Right ventricle myocardium superior (tissue), 1 donor: ENCODE measurements at places on chromosomes 16 and 17. TPM values are rescaled to one million over a fixed set of nuclear protein-coding genes. Genes with fewer than 3 reads are reported as not detected.

- peak; percentile 69 for DNase-seq
Measured at GRCh38 chr16:47037396-47037745, 63.9 kb upstream of the DNAJA2 start.

- DNase-seq, result no peak
Measured at GRCh38 chr16:791131-791530, 2.7 kb downstream of the CHTF18 start.

DNA sequence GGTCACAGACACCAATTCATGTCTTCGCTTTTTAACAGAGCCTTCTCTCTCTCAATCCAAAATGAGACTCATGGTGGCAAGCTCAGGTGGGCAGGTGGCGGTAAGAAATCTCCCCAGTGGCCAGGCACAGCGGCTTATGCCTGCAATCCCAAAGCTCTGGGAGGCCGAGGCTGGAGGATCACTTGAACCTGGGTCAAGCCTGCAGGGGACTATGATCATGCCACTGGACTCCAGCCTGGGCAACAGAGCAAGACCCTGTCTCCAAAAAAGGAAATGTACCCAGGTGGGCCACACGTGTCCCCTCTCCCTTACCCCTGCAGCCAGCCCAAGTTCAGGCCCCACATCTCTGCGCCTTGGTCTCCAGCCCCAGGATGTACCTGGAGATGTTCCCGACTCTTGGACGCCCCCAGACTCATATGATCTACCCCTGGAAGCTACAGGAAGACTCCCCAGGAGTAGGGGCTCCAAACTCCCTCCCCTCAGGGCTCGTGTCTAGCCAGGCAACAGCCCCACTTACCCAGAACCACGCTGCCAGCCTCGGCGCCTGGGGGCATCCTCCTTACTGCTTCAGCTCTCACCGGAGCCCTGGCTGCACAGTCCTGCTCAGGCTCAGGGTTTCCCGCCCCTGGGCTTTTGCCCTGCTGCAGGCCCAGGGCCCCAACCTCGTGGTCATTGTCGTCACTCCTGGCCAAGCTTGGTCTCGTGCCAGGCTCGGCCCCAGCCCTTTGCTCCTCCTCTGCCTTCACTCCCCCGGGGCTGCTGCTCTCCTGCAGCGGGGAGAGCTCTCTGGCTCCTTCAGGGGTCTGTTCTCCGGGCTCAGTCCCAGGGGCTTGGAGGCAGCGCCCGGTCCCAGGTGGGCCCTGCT, 16.2 kb downstream of the MYLK3 start:
- no peak for DNase-seq

DNA sequence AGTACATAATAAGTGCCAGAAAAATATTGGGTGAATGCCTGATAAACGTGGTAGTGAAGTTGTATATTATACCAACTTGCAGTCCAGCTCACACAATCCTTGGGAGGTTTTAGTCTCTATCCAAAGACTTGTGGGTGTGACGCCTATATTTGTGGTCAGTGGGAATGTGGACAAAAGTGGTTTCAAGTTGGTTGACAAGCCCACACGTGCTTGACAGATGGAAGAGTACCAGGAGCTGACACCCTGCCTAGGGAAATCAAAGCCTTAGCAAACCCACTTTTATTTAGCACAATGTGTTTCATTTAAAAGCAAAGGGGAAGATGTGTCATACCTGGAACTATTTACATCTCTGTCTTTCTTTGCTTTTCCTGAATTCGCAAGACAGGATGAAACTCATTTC, 79.0 kb downstream of the CA10 start:
- DNase-seq, result no peak

GRCh38 chr16:86662195-86662594, 83.8 kb downstream of the FOXL1 start:
- no peak for DNase-seq

DNA sequence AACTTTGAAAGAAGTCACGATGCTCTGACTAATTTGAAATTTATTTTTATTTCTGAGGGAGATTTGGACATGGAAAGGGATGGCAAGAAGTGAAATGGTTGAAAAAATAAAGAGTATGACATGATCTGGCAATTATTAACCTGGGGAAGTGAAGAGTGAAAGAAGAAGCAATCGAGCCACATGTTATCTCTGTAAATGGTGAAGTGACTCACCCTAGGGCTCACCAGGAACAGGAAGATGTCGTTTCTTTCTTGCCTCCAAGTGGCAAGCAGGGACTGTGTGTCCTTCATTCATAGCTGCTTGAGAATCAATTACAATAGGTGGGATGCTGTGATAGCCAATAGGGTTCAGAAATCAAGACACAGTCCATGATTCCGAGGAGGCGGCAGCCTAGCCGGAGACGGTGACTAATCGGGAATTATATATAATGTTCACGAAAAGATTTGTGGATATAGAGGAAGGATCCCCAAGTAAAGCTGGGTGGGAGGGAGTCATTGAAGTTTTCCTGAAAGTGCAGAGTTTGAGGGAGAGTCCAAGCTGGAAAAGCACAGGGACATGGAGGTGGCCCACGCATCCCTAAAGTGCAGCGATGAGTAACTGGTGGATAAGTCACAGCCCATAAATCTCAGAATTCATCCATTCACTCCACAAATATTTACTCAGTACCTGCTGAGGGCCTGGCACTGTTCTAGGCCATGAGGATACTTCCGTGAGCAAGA, 18.2 kb upstream of the KRT20 start:
- DNase-seq, result no peak

GRCh38 chr17:59754552-59754951, 47.1 kb downstream of the VMP1 start:
- DNase-seq, result no peak

- no peak for DNase-seq
Measured at GRCh38 chr17:15452746-15453145, 14.7 kb downstream of the CDRT4 start.

- DNase-seq, result no peak
Measured at GRCh38 chr17:40366861-40367518, 2.5 kb upstream of the GJD3 start.

GRCh38 chr16:49556606-49557446, 183.2 kb downstream of the C16orf78 start:
- no peak for DNase-seq

DNA sequence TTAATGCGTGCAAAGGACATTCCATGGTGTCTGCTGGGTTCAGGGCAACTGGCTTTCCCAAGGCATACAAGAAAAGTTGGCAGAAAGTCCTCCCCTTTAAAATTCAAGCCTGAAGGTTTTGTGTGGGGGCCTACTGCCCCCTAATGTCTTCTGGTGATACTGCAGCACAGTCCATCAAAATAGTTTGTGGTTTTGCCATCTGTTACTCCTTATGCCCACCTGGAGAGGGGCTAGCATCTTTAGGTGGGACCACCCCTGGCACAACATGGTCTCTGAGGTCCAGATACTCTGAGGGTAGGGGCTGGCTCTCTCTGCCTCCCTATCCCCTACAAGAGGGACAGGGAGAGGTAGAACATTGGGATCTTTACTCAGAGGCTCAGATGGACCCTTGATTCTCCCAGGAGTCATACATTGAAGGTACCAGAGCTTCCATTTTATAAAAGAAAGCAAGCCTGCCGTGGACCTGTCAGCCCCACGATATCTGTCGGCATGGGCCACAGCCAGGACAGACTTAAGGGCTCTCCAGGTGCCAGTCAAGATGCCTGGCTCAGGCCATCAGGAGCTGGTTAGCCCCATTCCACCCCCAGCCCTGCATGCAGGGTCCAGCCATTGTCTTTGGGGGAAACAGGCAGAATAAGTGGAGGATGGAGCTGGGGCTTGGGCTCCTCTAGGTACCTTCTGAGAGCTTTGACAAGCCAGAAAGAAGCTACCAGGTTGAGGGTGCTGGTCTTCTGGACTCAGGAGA, 6.3 kb downstream of the ESRP2 start:
- DNase-seq, result no peak

- no peak for DNase-seq
Measured at GRCh38 chr16:29927070-29927905, 1.3 kb upstream of the KCTD13 start.

DNA sequence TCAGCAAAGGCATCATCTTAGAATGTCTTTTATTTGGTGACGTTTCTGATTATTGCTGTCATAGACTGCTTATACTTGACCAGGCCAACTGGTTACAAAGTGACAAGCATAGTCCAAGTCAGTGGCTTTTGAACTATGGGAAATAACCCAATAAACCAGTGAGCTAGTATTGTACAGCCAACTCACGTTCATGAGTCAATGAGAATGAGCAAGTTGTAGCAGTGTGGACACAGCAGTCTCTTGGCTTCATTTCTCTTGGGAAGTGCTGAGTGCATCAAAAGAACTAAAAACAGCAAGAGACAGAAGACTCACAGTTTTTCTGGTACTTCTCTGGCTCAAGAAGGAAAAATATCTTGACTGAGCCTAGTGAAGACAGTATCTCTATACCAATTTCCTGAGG, 36.9 kb upstream of the CRISPLD2 start:
- DNase-seq, result no peak

Gene GRB7
- total RNA-seq, result 2.2 TPM

Gene TEKT1
- total RNA-seq, result not detected

Gene NGFR
- total RNA-seq, result 8.0 TPM

Gene CHMP6
- total RNA-seq, result 13.6 TPM

Gene CDYL2
- total RNA-seq, result 2.9 TPM

Gene TEX14
- total RNA-seq, result 0.13 TPM

Gene MMP2
- total RNA-seq, result 102 TPM

Gene TBC1D3H
- not detected for total RNA-seq

Gene ICAM2
- 31.9 TPM for total RNA-seq

Gene CPD
- 16.1 TPM for total RNA-seq

Gene ORC6
- 1.9 TPM for total RNA-seq

Gene IL34
- total RNA-seq, result 1.6 TPM

Gene CACNA1H
- total RNA-seq, result 4.2 TPM

Gene CHST6
- total RNA-seq, result 0.78 TPM
